ENCODE measurements at places on chromosomes 5 and 9.

GRCh38 chr9:5869315-5870019, 21.2 kb upstream of the MLANA start:
- no peak for DNase-seq

- DNase-seq: peak; percentile 85
Observed at GRCh38 chr5:94422812-94423211, 195.6 kb downstream of the KIAA0825 start.

- no peak for DNase-seq
Observed at GRCh38 chr9:97749928-97750327, 52.8 kb upstream of the XPA start.

DNA sequence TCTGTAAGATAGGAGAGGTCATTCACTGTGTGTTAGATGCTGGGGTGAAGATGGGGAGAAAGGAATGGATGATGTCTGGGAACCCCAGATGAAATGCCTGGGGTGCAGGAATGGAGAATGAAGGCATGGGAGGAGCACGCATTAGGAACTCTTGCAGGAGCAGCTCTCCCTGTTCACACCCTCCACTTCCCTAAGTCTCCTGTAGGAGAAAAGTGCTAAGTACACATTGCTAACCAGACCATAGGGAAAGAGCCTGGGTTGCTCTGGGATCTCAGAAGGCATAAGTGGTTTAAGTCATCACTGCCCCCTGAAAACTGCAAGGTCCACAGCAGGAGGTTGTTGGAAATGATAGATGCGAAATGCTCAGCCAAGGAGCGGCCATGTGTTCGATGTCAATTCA, 163.1 kb downstream of the SEC61B start:
- DNase-seq: no peak

GRCh38 chr9:19913151-19913550, 124.3 kb upstream of the SLC24A2 start:
- DNase-seq: no peak

- peak; percentile 62 for DNase-seq
Observed at GRCh38 chr9:70389621-70390266, 24.7 kb downstream of the KLF9 start.

GRCh38 chr5:42950456-42951292, 89.4 kb downstream of the ANXA2R start:
- DNase-seq: peak; percentile 100

DNA sequence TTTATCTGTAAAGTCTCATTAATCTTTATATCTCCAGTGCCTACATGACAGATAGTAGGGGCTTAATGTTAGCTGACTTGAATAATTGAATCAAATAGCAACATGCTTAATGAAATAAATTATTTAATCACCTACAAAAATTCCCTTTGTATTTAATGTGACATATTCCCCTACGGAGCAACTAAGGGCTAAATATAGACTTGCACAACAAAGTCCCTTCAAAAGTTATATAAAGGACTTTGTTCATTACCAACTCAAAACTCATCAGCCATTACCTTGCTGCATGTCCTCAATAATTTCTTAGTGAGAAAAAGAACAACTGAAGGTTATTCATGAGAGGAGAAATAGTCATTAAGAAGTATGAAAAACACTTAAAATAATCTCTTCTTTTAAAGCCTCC, 424.6 kb downstream of the HCN1 start:
- DNase-seq: no peak

- no peak for DNase-seq
Observed at GRCh38 chr9:120001536-120001935, 578.4 kb downstream of the CDK5RAP2 start.
